ENCODE measurements at places on chromosomes 6 and 20.

DNA sequence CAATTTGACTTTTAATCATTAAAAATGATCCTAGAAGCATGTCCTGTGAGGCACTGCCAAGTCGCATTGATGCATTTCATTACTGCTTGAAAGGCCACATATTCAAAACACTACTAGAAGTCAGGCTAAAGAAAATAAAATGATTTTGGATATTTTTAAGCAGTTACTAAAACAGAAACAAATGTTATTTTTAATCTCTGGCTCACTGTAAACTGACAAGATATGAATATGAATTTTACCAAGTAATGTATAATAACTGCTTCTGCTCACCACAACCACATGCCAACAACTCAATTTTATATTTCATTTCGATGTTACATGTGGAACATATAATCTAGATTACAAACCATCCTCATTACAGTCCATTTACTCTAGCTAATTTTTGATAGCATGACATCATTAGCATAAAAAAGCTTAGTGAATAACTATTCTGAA, 90.6 kb downstream of the ATXN1 start:
- DNase-seq: no peak

DNA sequence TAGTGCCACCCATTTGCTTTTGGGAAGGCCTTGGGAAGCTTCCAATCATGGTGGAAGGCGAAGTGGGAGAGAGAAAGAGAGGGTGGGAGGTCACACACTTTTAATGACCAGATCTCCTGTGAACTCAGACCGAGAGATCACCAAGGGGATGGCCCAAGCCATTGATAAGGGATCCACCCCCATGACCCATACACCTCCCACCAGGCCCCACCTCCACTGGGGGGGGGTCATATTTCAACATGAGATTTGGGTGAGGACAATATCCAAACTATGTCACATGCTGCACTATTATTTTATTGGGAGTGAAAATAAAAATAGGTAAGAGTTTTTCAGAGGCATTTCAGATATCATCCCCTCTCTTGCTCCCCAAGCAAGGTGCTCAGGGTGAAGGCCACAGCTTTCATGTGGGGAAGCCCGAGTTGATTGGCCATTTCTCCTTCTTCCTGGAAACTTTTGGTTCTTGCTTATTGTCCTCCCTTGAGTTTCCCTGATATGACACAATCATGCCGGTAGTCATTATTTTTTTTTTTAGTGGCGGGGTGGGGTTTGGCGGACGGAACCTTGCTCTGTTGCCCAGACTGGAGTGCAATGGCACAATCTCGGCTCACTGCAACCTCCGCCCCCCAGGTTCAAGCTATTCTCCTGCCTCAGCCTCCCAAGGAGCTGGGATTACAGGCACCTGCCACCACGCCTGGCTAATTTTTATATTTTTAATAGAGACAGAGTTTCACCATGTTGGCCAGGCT, 15.2 kb downstream of the GMPR start:
- no peak for DNase-seq

DNA sequence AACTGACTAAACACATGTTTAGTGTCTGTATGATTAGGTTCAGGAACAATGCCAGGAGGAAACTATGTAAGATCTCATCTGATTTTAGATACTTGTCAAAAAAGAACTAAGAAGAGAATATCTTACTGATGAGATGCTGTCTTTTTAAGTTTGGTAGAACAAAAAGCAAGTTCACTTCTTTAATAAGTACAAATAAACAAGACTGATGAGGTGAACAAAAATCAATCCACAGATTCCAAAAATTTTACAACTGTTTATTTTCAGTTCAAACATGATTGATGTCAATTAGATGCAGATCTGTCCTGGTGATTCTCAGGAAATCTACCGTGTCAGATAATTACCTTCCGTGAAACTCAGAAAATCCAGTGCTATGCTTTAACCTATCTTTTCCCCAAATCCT, 24.9 kb downstream of the EPHA7 start:
- DNase-seq: no peak

- no peak for DNase-seq
These were observed 176.5 kb downstream of the SLC16A10 start for GRCh38 chr6:111263837-111264236.

GRCh38 chr20:40591536-40591935, 97.5 kb downstream of the MAFB start:
- no peak for DNase-seq

DNA sequence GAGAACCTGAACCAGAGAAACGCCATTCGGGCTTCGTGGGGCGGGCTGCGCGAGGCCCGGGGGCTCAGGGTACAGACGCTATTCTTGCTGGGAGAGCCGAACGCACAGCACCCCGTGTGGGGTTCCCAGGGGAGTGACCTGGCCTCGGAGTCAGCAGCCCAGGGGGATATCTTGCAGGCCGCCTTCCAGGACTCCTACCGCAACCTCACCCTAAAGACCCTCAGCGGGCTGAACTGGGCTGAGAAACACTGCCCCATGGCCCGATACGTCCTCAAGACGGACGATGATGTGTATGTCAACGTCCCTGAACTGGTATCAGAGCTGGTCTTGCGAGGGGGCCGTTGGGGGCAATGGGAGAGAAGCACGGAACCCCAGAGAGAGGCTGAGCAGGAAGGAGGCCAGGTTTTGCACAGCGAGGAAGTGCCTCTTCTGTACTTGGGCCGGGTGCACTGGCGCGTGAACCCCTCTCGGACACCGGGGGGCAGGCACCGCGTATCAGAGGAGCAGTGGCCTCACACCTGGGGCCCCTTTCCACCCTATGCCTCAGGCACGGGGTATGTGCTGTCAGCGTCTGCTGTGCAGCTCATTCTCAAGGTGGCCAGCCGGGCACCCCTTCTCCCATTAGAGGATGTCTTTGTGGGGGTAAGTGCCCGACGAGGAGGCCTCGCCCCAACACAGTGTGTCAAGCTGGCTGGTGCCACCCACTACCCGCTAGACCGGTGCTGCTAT, 904 bp downstream of the B3GALT4 start:
- no peak for DNase-seq

- no peak for DNase-seq
These were observed 97.2 kb downstream of the PTPRT start for GRCh38 chr20:43092386-43093088.

GRCh38 chr6:53458105-53458866, 86.6 kb downstream of the GCLC start:
- no peak for DNase-seq

DNA sequence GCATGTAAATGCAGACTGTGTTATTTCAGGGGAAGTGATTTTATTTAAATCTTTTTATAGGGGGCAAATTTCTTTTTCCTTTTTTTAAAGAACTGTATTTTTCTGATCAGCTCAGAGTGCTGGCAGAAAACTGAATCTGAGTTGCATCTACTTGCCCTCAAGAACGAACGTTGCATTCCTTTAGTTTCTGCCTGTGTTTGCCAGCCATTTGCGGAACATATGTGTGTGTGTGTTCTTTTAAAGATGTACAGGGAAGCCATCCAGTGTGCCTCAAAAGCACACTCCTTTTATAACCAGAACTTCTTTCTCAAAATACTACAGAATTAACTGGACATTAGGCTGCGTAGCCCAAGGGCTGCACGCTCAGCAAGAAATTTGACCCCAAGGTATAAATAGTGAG, 25.8 kb upstream of the INSM1 start:
- no peak for DNase-seq

DNA sequence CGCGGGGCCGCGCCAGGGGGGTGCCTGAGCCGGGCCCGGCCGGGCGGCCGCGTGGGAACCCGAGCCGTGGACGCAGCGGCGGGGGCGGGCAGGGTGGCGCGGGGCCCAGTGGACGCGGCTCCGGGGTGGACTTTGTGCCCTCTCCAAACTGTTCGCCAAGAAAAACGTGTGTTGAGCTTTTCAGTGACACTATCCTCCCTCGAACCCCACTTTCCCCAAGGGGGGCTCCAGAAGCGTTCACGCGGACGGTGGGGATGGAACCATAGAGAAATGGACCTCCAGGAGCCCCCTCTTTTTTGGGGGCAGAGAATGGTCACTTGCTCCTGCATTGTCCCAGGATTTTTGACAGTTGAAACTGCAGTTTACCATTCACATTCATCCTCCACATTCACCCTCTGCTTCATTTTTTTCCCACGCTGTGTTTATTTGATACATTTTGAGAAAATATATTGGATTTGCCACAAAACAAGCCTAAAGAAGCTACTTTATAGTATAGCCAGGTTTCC, 2.9 kb upstream of the HIVEP1 start:
- no peak for DNase-seq

- no peak for DNase-seq
These were observed 288.7 kb downstream of the KIF16B start for GRCh38 chr20:16284385-16285100.

DNA sequence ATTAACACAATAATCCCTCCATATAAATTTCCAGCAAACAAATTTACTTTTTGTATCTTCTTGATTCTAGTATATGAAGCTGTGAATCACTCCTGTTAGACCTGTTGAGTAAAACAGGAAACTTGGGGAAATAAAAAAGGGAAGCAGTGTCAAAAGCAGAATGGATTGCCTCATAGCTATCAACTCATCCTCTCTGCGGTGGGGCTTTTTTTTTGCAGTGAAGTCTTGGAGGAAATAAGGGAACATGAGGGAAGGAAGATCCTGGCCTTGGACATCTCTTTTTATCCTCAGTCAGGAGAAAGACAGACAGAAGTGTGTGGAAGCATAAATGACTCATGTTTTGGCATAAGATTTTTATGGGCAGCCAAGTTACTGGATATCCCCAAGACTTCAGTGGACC, 332.5 kb downstream of the TFAP2A start:
- no peak for DNase-seq

DNA sequence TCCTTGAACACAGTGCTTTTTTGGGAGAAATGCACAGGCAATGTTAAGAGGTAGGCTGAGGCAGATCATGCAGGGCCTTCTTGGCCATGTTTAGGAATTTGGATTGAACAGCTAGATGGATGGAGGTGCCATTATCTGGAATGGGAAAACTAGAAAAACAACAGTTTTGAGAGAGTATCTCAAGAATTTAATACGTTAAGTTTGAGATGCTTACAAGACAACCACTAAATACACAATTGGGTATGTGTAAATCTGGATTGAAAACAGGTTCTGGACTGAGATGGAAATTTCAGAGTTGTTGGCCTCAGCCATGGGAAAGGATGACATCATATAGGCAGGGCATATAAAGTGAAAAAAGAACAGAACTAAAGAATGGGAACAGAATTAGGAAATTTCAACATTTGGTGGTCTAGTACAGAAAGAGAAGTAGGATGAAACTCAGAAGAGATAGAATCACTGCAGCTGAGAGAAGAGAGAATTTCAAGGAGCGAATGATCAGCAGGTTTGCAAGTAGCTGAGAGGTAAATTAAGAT, 37.1 kb downstream of the NCOA7 start:
- no peak for DNase-seq

DNA sequence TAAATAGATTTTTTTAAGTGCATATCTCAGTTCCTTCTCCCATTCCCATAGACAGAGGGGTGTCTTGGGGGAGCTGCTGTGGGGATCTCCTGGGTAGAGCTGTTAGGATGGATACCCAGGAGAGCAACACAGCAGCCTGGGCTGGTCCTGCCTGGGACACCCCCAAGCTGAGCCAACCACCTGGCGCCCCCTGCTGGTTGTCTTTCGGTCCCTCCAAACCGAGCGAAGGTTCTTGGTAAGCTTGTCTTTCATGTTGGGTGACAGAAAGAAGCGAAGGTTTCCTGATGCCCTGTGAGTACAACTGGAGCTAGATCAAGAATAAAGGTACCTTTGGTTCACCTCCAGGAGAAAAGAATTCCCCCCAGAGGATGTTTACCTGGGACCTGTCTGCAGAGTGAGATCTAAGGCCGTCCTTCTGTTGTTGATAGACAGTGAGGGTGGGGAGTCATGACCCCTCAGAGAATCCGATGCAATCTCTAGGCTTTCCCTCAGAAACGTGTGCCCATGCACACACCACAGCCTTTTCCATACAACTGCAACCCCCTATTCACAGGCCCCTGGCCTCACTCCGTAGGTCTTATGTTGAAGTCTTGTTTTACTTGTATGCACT, 50.8 kb downstream of the SNX9 start:
- peak; percentile 65 for DNase-seq

DNA sequence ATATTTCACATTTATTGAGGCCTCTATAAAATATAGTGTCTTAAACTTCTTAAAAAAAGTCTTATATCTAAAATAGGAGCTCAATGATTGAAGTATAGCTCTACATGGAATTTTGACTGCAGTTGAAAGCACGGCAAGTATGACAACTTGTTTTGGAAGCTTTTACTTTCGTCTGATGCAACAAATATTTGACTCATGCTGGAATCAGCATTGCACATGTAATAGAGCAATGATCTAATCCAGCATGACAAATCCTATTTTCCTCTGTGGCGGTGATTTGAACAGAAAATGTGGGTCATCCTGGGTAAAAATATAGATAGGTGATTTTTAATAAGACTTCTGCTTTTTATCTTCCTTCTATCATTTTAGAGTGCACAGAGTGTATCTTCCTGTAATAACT, 111.6 kb downstream of the TINAG start:
- DNase-seq: no peak

- DNase-seq: no peak
These were observed 15.3 kb upstream of the CDH4 start for GRCh38 chr20:61236713-61237112.

DNA sequence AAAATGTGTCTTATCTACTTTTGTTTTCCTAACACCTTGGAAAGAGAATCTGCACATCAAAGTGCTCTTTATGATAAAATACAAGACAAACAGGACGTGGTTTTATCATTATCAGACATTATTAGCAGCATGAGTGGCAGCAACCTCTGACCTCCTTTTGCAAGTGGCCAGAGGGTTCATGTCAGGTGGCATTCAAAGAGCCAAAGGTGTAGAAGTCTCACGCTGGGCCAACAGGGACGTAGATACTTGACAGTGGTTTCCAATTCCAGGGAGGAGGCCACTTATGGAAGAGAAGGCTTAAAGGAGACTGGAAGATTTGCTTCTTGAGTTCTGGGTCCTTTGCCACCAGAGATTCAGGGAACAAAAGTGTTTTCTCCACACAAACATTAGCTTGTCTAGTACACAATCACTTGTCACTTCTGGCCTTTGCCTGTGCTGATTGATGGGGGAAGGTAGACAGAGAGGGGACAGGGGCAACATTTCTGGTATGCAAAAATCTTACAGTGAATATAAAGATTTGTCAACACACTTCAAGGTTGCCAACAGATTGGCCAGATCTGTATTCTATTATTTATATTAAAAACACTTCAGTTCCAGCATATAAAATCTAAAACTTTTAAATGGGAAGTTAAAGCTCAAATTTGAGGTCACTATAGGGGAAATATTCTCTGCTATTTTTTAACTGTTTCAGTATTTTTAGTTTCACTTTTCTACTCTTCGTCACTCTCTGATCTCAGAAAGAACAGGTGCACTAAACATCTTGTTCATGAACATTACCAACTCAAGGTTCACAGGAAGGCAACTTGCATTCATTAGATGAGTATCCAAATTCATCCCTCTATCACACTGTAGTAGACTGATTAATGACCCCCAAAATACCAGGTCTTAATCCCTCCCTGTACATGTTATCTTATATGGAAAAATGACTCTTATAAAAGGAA, 52.1 kb upstream of the FBXO30 start:
- DNase-seq: no peak

GRCh38 chr20:44576297-44576696, 6.1 kb upstream of the PKIG start:
- DNase-seq: no peak

- no peak for DNase-seq
These were observed 23.3 kb upstream of the ENPP1 start for GRCh38 chr6:131784561-131784960.

- no peak for DNase-seq
These were observed at the start of gene LKAAEAR1 for GRCh38 chr20:64083804-64084684. Gene LKAAEAR1, minus strand, starts transcription at chr20:64084398. Its CDS starts 179 bp downstream, at chr20:64084219.

- DNase-seq: no peak
These were observed 303.9 kb upstream of the DEFB112 start for GRCh38 chr6:50353603-50354002.

GRCh38 chr6:140830666-140831065, 1302.1 kb upstream of the GJE1 start:
- DNase-seq: no peak
